ENCODE measurements at places on chromosomes 3 and 15.

- DNase-seq = no peak
These were observed 250.2 kb downstream of the LPP start for GRCh38 chr3:188404124-188404523.

DNA sequence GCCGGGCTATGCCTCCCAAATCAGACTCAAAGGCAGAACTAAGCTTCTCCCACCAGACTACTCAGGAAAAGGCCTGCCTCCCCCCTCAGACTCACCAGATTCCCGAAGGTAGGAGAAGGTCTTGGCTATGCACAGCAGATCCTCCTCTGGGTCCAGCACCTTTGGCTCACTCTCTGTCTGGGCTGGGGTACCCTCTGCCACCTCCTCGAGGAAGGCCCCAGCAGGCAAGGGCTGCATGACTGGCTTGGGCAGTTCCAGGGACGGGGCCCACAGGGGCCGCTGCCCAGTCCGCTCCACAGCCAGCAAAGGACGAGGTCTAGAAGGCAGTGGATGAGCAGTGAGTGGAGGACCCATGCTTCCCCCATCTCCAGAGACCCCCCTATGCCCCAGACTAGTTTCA lies 3.3 kb downstream of the CISH start:
- no peak for DNase-seq

- DNase-seq = no peak
These were observed 64.2 kb upstream of the MME start for GRCh38 chr3:155015776-155016436.

GRCh38 chr15:90306560-90306959 lies 41.1 kb downstream of the NGRN start:
- DNase-seq = no peak

DNA sequence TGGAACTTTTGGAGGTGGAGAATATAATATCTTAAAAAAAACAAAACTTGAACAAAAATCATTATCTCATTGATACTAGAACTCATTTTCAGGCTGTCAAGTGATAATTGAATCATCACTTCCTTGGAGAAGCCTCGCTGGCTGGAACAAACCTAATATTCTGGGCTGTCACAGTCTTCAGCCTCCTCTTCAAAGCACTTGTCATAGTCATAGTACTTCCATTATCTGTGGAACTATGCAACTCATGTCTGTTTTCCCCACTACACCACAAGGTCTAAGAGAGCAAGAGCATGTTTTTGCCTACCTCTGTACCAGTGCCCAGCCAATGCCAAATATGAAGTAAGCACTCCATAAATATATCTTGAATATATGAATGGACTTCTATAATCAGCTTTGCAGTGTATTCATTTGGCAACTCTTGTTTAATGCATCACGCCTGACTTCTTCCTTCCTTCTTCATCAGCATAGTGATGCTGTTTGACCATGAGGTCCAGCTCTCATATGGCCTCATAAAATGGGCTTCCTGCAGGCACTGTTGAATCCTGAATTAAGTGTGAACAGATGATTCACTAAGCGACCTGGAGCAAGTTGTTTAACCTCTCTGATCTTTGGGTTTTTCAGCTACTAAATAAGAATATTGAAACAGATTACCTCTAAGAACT lies 86.6 kb upstream of the SNRK start:
- no peak for DNase-seq

All from keratinocyte (primary cell).